KBM-7 (cell line): ENCODE measurements at places on chromosomes 5 and 9.

GRCh38 chr5:32030222-32030621, 143.9 kb downstream of the GOLPH3 start:
- DNase-seq = no peak

DNA sequence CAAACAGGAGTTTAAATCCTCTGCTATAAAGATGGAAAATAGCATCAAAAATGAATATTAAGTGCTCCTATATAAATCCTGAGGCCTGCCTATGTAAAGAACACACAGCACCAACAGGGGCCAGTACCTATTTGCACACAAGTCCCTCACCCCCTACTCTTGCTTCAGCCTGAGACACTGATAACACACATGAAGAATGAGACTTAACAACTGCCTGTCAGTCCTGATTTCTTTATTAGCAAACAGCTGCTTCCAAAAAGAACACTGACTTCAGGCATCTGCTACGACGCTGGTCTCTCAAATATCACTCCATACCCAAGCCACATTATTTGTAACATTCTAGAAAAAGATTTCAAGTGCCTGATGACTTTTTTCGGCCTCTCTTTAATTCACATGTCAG, 55.5 kb downstream of the MYO10 start:
- DNase-seq = no peak

DNA sequence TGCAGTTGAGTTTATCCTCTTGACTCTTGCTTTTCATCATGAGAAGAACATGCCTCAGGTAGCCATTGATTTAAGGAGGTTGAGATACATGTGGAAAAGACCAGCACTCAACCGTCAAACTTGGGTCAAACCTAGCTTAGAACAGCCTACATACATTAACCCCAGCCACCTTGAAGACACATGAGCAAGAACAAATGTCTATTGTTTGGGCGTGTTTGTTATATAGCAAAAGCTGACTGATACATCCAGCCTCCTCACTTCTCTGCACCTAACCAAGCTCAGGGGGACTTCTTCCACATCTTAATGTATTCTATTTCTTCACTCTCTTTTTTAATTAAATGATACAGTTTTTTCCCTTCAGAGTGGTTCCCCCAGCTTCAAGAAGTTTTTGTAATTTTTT, 28.7 kb downstream of the DRD1 start:
- DNase-seq = no peak

DNA sequence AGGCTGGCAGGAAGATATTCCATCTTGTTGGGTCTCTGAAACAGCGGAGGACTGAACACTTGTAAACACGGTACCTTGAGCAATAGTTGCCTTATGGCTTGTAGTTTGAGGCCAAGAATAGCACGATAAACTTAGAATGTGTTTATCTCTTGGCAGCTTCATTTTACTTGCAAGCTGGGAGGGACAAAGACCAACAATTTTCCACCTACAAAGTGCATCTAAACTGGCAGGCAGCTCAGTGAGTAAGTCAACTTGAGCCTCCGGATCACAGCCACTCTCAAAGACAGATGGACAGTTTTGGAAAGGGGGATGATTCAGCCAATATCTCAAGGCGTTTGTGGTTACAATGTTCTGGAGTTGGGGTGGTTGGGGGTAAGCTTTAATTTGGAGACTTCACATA, 652.6 kb downstream of the CETN3 start:
- DNase-seq = no peak

DNA sequence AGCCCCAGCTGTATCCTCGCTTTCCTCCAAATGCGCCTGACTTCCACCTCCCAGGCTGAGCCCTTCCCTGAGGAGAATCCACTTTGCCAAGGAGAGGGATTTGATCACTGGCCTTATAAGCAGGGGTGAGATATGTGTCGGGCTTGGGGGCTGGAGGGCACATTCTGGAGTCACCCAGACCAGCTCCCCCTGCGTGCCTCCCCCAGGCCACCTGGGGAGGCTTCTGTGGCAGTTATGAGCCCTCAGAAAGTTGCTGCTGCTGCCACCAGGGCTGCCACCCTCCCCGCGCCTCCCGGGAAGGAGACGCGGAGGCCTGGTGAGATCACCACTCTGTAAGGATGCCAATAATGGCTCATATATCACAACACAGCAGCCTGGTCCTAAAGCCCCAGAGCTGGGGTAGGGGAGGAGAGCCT, 211.5 kb downstream of the PAPPA start:
- DNase-seq = no peak

DNA sequence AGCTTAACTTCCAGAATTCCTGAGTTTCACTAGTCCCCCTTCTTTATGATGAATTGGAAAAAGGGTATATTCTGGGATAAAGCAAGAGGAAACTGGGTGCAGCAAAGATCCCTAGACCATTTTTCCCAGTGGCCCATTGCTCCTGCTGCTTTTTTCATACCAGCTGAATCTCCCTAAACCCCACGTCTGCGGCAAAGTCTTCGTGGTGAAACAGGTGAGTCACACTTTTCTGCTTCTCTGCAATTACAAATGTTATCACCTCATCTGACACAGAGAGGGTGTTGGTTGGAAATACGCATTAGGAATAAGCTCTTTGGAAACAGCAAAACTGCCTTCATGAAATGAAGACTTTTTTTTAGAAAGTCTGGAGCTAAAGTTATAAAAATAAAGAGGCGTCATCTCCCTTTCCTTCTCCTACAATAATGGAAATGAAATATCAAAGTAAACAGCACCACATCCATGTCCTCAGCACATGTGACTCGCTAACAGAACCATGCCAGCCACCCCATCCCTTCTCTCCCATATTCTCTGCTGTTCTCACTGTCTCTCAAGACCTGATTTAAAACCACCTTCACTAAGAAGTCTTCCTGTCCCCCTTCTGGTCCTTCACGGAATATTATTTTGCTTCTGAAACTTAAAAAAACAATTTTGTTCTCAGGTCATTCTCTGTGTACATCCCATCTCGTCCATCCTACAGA, 39.5 kb upstream of the GLRX start:
- no peak for DNase-seq

DNA sequence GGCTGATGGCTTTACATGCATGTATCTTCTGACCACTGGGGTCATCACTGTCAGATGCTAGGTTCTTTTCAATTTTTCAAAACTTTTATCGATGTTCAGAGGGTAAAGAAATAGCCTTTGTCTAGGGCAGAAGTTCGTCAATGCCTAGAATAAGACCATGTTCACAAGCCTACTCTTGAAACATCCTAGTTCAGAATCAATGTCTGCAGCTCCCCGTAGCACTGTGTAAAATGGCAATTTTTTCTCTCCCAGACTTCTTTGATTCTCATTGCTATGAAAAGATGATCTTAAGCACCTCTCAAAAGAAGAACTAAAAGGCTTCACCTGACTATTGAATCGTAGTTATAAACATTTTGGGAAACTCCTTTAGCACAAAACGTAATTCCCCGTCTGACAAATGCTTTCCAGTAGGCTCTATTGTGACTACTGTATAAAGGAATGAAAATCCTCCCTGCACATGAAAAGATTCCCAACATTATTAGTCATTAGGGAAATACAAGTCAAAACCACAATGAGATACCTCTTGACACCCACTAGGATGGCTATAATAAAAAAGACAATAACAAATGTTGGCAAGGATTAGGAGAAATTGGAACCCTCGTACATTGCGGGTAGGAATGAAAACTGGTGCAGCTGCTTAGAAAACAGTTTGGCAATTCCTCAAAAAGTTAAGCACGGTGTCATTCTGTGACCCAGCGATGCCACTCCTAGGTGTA, 263.5 kb downstream of the ARHGAP26 start:
- no peak for DNase-seq

DNA sequence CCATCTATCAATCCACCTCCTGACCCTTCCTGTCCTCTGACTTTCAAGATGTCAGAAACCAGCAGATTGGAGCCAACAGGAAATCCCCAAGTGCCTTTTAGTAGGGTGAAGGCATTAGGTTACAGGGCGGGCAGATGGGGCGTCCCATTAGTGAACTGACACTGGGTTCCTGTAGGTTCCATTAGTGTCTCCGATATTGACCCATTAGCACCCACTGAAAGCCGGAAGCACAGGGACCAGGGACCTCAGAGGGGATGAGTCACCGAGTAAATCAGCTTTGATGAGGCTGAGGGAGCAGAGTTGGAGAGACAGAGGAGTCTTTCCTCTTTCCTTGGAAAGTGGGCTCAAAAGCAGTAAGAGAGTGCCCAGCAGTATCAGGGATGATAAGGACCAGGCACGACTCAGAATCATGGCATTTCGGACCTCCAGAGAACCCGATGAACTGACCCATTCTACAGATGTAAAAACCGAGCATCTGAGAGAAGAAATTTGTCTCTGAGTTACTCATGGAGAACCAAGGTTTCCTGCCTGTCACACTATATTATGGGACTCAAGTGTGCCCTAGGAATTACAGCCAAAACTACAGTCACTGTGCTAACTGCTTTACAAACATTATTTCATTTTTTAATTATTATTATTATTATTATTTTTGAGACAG, 47.2 kb upstream of the FABP6 start:
- no peak for DNase-seq

DNA sequence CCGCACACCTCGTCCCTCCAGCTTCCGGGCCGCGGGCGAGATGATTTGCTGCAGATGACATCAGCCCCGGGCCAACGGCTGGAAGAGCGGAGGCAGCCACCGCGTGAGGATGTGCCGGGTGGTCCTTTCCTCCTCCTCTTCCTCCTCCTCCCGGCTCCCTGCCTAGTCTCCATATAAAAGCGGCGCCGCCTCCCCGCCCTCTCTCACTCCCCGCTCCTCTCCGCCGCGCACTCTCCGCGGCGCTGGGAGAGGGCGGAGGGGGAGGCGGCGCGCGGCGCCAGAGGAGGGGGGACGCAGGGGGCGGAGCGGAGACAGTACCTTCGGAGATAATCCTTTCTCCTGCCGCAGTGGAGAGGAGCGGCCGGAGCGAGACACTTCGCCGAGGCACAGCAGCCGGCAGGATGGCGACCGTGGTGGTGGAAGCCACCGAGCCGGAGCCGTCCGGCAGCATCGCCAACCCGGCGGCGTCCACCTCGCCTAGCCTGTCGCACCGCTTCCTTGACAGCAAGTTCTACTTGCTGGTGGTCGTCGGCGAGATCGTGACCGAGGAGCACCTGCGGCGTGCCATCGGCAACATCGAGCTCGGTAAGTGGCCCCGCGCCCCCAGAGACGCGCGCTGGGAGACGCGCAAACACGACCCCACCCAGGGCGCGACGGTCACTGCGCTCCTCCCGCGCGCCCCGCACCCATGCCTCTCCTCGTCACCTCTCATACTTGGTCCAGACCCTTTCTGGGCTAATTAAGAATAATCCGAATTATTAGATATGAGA, at the start of gene MAP1B:
Gene MAP1B (plus strand): TSS at position 345 of the 770 bp plus-strand sequence. CDS start 57 bp downstream, at position 402.
- no peak for DNase-seq

GRCh38 chr9:38318759-38319495, 73.6 kb upstream of the ALDH1B1 start:
- DNase-seq = no peak

DNA sequence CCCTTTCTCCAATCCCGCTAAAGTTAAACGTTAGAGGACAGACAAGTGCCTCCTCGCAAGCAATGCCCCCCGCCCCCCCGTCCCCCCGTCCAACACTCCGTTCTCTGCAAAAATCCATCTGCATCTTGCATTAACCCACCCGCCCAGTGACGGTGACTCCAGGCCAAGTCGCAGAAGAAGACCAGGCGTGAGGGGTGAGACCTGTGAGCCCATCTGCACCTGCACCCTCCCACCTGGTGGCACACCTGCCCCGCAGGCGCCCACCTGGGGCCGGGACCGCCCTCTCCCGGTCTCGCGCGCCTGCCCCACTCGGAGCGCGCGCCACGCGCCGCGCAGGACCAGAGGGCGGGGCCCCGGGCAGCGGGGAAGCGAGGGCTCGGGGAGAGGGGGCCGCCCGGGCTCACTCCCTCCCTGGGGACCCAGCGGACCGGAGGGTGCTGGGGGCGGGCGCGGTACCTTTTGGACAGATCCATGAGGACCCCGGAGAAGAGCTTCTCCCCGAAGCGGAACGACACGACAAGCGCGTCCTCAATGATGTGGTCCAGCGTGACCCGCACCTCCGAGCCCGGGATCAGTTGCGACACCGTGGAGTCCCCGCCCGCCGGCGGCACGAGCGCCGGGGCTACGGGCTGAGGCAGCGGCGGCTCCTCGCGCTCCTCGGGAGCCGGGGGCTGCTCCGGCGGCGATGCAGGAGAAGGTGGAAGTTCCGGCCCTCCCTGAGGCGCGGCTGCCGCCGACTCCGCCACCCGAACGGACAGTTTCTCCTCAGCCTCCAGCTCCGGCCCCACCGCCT, 705 bp downstream of the PWWP2A start:
- no peak for DNase-seq

- DNase-seq = no peak
Observed at GRCh38 chr9:136837146-136837855, 5.0 kb upstream of the AJM1 start.

DNA sequence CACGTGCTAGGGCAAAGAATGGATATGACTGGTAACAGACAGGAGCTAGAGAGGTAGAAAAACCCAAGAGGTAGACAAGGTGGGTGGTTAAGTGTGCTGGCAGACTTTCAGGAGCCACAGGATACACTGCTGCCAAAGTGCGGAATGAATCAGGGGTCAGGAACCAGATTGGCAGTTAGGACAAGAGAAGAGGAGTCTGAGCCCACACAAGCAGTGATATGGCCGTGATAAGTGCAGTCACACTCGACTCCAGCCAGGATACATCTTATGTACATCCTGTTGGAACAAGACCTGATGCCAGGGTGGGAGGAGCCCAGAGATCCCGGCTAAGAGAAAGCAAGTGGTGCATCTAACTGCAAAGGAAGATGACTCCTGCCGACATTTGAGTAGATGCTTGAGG, 10.0 kb downstream of the SLIT3 start:
- no peak for DNase-seq

GRCh38 chr9:101455656-101456240, 20.2 kb upstream of the ALDOB start:
- DNase-seq = no peak

GRCh38 chr5:169801324-169801777, 164.3 kb downstream of the DOCK2 start:
- no peak for DNase-seq

- DNase-seq = peak; percentile 62
Observed at GRCh38 chr5:32916648-32917047, 205.5 kb downstream of the NPR3 start.

DNA sequence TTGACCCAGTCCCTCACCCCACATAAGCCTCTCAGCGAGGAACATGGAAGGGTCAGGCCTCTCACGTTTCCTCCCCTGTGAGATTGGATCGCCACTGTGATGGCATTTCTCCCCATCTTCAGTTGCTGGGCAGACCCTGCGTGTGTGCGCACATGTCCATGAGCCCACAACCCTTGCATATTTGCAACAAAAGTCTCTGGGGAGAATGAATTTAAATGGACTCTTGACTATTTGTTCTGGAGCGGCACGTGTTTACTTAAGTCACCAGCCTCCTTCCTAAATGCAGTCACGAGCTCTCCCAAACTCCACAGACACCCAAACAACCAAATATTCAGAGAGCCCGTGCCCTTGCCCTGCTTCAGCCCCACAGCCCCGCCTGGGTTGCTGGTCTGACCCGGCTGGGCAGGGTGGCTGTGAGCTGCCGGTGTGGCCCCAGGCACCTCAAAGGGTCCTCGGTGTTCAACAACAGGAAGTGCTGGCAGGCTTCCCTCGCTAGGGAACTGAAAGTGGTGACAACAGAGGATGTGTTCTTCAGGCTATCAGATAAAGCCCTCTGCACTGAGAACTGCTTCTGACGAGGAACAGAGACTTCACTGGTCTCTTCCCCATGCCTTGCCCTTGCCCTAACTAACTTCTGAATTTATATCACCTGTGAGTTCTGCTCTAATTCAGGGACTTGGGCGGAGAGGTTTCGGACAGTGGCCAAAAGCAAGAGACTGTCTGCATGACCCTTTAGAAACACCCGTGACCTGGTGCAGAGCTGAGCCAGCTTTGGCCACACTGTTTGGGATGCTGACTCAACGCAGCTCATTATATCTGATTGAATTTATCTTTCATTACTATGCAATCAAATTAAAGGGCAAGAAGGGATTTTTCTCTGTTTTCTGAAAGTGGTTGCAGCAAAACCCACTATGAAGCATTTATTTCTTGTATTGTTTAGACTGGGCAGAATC, 19.2 kb upstream of the CD180 start:
- DNase-seq = peak; percentile 83
